ENCODE measurements at places on chromosomes 1 and 21.

GRCh38 chr1:244659694-244660093 lies 6.8 kb downstream of the DESI2 start:
- no peak for DNase-seq

- no peak for DNase-seq
Measured at GRCh38 chr21:44513389-44514217, 26.4 kb downstream of the KRTAP10-1 start.

DNA sequence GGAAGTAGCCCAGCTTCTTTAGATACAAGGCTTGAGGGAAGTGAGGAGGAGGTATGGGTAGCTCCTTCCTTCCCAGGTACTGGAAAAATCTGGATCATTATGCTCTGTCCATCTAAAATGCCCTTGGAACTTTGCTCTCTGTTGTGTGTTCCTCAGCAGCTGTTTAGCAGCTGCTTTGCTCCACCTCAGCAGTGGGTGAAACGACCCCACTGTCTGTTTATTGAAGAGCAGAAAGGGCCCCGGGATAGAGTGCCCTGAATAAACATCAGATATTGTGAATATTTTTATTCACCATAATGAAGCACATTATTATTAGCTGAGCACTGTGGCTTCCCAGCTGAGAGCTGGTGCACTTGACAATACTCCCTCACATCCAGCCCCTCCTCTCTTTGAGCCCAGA lies 237.9 kb downstream of the PBX1 start:
- no peak for DNase-seq

GRCh38 chr1:200526709-200527612 lies 93.6 kb downstream of the KIF14 start:
- DNase-seq, result no peak

GRCh38 chr1:7207875-7208646 lies 422.8 kb downstream of the CAMTA1 start:
- no peak for DNase-seq
